ENCODE measurements at places on chromosomes 11 and 22.

GRCh38 chr11:126197277-126197939 is 14.0 kb downstream of the RPUSD4 start:
- DNase-seq = no peak
- H3K4me1 ChIP-seq = peaks cover 6% of the 10 kb centered on the region
- H3K27me3 ChIP-seq = no peaks in the 10 kb centered on the region
- H3K36me3 ChIP-seq = peaks cover 49% of the 10 kb centered on the region

DNA sequence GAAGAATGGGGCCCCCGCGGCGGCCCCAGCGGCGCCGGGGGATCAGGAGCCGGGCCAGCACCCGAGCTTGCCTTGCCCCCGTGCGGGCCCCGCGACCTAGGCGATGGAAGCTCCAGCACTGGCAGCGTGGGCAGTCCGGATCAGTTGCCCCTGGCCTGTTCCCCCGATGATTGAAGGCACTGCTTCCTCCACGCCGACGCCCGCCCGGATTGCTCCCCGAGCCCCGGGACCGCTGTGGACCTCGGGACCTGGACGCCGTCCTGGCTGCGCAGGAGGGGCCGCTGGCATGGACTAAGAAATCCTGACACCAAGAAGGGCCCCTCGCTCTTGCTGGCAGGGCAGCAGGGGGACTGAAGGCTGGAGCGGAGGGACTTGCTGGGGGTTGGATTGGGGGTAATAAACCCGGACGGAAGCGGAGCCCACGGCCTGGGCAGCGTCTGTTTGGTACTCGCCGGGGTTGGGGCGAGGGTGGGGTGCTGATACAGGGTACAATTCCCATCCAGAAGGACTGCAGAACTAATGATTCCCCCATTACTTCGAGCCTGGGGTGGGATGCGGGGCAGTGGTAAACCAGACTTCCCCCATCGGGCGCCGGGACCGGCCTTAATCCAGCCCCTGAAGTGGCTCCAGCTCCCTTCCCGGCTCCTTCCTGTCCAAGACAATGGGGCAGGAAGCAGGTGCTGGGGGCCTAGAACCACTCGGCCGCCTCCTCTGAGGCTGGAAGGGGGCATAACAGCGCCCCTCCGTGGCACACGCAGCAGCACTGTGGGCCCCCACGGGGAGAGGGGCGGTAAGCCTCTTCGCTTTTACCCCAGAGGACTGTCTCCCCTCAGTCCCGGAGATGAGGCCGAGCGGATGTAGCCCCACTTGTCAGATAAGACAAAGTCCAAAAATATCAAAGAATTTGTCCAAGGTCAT is 1.0 kb downstream of the CCDC85B start:
- peaks cover 5% of the 10 kb centered on the region for H3K36me3 ChIP-seq
- H3K4me1 ChIP-seq = peaks cover 45% of the 10 kb centered on the region

DNA sequence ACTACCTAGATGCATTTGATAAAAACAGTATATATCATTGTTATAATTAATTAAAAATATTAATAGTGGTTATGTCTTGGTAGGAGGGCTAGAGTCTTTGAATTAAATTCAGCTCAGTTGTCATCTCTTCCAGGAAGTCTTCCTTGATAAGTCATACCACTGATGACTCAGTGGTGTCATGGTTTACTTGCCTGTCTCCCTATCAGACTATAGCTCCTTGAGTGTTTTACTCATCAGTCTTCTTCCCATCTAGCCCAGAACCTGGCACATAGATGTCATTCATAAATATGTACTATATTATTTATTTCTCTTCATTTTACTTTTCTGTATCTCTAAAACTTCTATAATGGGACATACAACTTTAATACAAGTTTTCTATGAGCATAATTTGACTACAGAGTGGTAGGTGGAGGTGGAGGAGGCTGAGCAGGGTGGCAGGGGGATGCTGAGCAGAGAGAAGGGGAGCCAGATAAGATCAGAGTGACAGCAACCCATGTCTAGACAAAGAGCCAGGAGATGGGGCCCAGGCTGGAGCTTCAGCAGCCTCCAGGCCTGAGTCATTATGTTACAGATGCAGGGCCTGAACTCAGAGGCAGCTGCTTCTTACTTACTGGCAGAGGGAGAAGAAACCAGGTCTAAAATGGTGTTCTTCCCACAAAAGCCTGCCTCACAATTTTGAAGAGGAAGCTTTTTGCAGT is 82.3 kb upstream of the PHOX2A start:
- no peak overlapping the region for H3K4me3 ChIP-seq
- H3K4me1 ChIP-seq = peaks cover 21% of the 10 kb centered on the region
- no peak for DNase-seq
- peak overlapping the region; percentile 35 for H3K27ac ChIP-seq

- no peaks in the 10 kb centered on the region for H3K36me3 ChIP-seq
- H3K27me3 ChIP-seq = no peaks in the 10 kb centered on the region
- H3K27ac ChIP-seq = peak overlapping the region; percentile 53
- DNase-seq = no peak
These were observed 22.9 kb downstream of the SYTL2 start for GRCh38 chr11:85787809-85788760.

GRCh38 chr11:24386546-24387397 is 110.1 kb upstream of the LUZP2 start:
- no peak overlapping the region for H3K27ac ChIP-seq
- H3K4me1 ChIP-seq = no peaks in the 10 kb centered on the region
- no peaks in the 10 kb centered on the region for H3K27me3 ChIP-seq
- H3K36me3 ChIP-seq = no peaks in the 10 kb centered on the region

- DNase-seq = no peak
- peaks cover 15% of the 10 kb centered on the region for H3K27me3 ChIP-seq
- H3K36me3 ChIP-seq = no peaks in the 10 kb centered on the region
- no peak overlapping the region for H3K4me3 ChIP-seq
- H3K27ac ChIP-seq = no peak overlapping the region
These were observed 17.7 kb upstream of the RASSF10 start for GRCh38 chr11:12991426-12991825.

Data from mesothelial cell of epicardium (in vitro differentiated cells).